ENCODE measurements at places on chromosomes 2 and 18.

DNA sequence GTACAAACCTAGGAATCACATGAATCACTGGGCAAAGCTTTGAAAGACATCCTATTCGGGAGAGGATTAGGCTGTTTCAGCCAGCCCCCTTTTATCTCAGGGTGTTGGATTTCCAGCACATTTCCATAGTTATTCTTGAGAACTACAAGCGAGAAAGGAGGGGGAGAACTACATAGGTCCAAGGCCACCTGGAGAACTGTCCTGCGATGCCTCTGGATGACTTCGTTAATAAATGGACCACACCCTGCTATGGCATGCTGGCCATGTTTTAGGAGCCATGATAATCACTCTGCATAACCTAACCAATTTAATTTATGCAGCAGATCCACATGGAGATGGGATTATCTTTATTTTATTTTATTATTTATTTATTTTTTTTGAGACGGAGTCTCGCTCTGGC is 29.9 kb downstream of the RHBDD1 start:
- no peak for DNase-seq

- no peak for DNase-seq
Measured at GRCh38 chr18:21315741-21316197, 73.7 kb downstream of the GREB1L start.

DNA sequence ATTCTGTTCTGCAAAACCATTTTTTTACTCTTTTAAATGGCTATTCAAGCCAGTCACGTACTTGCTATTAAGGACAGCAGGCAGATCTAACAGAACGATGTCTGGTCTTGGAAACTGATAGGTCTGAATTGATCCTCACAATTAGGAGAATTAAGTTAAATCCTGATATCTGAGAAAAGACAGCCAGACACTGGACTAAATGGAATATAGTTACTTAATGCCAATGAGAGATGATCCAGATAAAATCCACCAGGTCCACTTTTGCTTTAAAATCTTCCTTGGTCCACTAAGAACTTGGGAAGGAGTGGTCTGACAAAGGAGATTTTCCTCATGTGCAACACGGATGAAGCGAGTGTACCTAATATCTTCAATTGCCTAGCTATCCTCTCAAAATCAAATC is 86.9 kb downstream of the PLEKHM3 start:
- DNase-seq, result no peak

- no peak for DNase-seq
Measured at GRCh38 chr2:77767388-77768076, 245.4 kb upstream of the LRRTM4 start.

DNA sequence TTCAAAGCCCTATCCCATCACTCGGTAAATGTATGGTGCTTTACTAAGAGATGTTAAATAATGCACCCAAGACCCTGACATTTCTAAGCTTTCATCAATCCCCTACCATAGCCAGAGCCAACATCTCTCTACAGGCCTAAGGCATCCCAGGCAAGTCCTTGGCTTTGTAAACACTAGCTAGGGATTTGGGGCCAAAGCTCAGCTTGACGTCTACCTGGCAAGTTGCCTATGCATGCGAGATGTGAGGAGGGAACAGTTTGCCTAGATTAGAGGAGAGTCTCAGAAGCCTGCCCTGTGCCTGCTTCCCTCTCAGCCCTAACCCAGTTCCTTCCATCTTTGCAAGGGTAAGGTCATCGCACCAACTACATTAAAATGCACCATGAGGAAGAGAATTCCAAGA is 221.5 kb upstream of the NCKAP5 start:
- DNase-seq, result no peak

GRCh38 chr2:222424276-222424728 is at the start of gene SGPP2:
TSS of gene SGPP2 (plus strand) at chr2:222424543. CDS start at chr2:222424603, 60 bp downstream.
- DNase-seq, result no peak

- no peak for DNase-seq
Measured at GRCh38 chr2:201362396-201362795, 5.3 kb upstream of the FLACC1 start.

DNA sequence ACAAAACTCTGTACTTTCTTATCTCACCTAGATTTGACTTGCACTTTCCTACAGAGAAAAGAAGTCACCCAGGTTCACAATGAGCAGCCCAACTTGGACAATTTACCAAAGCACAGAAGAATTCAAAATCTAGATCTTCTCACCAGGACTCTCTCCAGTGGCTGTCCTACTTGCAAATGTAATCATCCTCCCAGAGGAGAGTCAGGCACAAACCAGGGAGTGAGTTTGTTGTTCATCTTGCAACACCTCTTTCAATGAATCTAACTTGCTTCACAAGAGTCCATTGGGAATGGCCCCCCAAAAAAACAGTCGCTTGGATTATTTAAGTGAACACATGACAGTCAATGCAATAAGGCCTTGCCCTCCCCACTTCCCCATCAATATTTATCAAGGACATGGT is 144.6 kb downstream of the ATL2 start:
- no peak for DNase-seq

- DNase-seq, result no peak
Measured at GRCh38 chr2:55862673-55863390, 60.8 kb downstream of the EFEMP1 start.

GRCh38 chr2:119715409-119716283 is 36.6 kb downstream of the TMEM177 start:
- DNase-seq, result no peak

GRCh38 chr2:37820471-37820986 is 104.6 kb upstream of the RMDN2 start:
- DNase-seq, result no peak

DNA sequence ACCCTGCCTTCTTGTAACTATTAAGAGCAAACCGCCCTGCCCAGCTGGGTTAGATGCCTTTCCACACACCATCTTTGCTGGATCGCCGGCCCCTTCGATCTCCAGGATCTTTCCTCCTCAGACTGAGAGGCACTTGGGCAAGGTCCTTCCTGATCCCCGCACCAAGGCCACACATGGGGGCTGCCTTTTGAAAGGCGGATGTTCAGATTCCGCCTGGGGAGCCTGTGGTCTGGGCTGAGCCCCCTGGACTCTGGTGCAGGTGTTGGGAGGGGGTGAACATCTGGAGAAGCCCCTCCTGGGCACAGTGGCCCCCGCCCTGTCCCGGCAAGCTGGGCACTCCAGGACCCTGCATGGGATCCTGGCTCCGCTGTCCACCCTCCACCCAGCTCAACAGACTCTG is 135.4 kb upstream of the HDAC4 start:
- no peak for DNase-seq

GRCh38 chr2:234761910-234762309 is 189.9 kb upstream of the SH3BP4 start:
- no peak for DNase-seq

DNA sequence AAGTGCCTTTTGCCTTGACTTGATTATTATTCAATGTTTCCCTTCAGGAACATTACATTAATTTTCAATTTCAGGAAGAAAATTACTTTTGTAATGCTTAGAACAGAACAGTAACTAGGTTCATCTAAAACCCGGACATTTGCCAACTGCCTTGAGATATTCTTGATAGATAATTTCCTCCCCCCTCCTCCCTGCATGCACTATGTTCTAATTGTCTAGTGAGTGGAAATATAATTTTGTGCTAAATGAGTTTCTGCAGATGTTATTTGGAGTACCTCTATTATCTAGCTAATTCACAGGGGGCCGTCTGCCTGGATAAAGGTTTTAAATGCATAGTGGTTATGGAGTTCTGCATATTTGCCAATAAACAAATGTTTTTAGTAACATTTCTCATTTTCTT is 200.3 kb upstream of the SLC39A10 start:
- no peak for DNase-seq

DNA sequence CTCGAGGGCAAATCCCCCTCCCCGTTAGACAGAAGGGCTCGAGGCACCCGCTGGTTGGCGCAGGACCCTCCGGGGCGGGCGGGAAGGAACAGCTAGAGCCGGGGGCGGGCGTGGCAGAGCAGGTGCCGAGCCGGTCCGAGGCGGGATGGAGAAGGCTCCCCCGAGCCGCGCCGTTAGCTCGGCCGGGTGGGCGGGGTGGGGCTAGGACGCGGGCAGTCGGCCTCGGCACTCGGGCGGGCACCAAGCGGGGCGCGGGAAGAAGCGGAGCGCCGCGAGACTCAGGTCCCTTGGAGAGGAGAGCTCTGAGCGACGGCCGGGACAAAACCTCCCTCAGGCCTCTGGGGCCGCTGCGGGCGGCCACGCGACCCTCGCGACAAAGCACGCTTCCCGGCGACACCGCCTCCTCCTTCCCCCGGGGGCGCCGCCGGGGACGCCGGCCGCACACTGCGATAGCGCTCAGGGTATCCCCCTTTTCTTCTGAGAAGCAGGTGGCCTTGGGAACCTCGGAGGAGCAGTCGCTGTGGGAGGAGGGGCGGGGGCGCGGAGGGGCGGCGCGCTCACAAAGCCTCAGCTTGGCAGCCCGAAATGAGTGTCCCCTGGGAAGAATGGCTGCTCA is 721 bp downstream of the FHOD3 start:
- no peak for DNase-seq

DNA sequence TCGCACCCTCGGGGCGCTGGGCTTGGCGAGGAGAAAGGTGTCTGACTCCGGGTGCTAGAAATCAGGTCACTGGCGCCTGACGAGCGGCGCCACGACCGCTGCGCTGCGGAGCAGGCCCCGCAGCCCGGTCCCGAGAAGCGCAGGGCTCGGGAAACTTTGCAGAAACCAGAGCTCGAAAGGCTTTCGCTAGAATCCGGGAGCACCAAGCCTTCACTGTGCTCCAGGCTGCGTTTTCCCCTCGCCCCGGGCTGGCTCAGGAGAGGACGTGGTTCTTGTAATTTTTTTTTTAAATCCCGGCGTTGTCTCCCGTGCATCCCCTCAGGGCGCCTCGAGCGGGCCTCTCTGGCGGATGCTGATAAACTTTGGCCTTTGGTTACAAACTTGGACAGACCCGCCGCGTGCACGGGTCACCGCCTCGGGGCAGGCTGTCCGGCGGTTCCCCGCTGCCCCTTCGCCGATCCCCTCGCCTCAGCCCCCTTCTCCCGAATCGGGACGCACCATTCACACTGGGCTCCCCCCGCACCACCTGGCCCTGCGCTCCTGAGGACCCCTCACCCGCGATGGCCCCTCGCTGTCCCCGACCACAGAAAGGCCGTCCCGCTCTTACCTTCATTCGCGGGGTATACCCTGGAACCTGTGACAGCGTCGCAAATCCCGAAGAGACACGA is 419 bp downstream of the EPHA4 start:
- no peak for DNase-seq

GRCh38 chr2:64327510-64328414 is 126.2 kb upstream of the LGALSL start:
- DNase-seq, result peak; percentile 53

- DNase-seq, result no peak
Measured at GRCh38 chr2:223076573-223076972, 24.6 kb downstream of the KCNE4 start.

- DNase-seq, result no peak
Measured at GRCh38 chr2:42569883-42570282, 1.5 kb downstream of the MTA3 start.

DNA sequence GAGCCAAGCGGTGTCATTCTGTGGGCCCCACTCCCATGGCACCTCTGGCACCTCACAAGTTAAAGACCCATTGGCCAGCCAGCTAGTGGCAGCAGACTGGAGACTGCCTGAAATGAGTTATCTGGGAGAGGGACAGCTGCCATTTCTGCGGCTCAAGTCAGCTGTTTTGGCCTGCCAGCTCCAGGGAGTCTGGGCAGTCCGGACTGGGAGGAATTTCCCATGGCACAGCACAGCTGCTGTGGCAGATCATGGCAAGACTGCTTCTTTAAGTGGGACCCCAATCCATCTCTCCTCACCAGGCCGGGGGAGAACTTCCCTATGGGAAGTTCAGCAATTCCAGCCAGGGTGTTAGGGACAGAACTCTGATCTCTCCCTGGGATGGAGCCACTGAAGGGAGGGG is 2187.6 kb upstream of the CELF4 start:
- DNase-seq, result no peak

DNA sequence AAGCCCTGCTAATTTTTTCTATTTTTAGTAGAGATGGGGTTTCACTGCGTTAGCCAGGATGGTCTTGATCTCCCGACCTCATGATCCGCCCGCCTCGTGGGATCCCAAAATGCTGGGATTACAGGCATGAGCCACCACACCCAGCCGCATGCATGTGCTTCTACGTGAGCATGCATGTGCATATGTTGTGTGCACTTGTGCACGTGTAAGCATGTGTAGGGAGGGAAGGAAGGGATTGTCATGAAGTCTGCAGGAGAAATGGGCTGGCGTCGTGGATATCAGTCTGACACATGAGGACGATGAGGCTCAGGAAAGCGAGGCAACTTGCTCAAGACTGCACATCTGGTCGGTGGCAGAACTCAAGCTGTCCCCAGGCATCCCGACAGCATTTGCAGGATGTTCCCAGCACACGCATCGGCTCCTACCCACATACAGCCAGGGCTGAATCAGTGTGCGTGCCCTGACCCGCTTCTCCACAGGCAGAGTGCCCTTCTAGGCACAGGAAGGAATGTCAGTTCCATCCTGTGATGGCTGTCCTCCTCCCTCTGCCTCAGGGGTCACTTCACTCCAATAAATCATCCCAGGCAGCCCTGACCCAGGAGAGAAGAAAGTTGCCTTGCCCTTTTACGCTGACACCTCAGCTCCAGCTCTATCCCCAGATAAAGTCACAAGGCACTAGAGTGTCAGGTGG is 49.9 kb upstream of the SLC14A2 start:
- DNase-seq, result no peak

DNA sequence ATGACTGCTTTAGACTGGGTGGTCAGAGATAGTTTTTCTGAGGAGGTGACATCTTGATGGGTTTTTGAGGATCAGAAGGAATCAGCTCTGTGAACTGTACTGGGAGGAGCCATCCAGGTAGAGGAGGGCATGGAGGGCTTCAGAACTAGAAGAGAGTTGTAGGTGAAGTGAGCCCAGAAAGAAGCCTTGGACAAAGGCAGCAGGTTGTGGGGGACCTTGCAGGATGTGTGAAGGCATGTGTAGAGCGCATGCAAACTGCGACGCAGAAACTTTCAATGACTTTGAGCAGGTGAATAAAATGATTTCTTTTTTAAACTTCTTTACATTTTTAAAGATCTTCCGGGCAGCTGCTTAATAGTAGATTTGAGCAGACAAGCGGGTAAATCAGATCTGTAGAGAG is 83.9 kb upstream of the SIX2 start:
- DNase-seq, result no peak

GRCh38 chr18:26771524-26771923 is 94.0 kb downstream of the AQP4 start:
- DNase-seq, result no peak

DNA sequence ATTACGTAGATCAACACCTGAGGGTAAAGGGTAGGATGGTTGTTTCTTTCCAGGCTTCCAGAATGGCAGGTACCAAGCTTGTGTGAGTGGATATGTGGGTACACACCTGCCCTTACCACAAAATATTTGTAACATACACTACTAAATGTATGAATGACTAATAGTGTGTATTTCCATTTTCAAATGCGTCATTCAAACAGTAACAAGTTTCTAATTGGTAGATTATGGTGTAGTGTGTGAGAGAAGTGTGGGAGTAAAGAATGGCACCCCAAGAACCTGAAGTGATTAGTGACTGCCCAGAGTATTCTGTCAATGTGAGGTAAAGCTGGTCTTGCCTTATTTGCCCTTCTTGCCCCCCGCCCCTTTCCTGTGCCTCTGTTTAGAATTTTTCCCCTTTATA is 21.1 kb downstream of the AGPS start:
- DNase-seq, result no peak

Data from amygdala (tissue), 56 donors.